Kidney tubule cell (primary cell): ENCODE measurements at places on chromosomes 5 and 9.

GRCh38 chr5:171418316-171418981 is 998 bp upstream of the FGF18 start:
- peak; percentile 83 for DNase-seq

GRCh38 chr5:15105799-15106393 is 234.3 kb upstream of the ANKH start:
- peak; percentile 56 for DNase-seq

DNA sequence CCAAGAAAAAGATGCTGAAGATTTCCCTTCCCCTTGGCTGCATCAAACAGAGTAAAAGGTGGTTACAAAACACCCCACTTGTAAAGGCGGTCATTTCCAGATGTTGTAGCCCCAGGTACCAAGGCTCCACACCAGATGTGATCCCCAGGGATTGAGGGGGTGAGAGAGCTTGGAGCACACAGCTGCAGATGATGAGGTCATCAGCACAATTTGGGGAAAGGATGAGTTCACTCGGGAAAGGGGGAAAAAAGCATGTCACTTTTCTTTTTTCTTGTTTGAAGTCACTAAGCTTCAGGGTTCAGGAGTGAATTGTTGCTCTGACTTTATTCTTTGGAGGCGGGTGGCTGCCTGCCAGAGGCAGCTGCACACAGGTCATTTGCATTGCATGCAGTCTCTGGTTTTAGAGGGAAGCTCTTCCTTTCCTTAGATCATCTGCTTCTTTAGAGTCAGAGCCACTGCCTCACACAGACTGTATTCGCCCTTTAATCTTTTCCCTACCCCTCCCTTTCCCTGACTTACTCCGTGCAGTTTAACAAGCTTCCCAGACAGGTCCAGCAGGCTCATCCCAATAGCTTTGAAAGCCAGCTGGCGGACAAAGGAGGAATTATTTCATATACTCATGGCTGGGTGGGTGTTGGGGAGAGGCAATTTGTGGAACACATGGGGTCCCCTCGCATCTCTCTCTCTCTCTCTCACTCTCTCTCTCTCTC is 409.3 kb upstream of the SLC24A2 start:
- no peak for DNase-seq

GRCh38 chr5:15256485-15256884 is 243.5 kb upstream of the FBXL7 start:
- DNase-seq = no peak

- DNase-seq = no peak
Observed at GRCh38 chr9:88646539-88647300, 111.7 kb downstream of the NXNL2 start.

DNA sequence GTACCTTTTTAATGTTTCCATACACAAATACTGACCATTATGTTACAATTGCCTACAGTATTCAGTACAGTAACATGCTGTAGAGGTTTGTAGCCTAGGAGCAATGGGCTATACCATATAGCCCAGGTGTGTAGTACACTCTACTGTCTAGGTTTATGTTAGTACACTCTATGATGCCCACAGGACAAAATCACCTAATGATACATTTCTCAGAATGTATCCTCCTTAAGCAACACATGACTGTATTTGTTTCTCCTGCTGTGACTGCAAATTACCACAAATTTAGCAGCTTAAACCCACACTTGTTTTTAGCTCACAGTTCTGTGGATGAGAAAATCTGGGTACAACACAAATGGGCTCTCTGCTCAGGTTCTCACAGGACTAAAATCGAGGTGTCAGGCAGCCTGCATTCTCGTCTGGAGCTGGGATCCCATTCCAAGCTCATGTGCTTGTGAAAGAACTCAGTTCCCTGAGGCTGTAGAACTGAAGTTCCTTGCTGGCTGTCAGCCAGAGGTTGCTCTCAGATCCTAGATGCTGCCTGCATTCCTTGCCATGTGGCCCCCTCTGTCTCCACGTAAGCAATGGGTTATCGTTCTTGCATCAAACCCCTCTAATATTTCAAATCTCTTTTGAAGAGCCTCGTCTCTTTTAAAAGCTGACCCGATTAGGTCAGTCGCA is 38.6 kb upstream of the PIK3R1 start:
- DNase-seq = no peak

GRCh38 chr5:7770436-7770835 is 80.5 kb downstream of the CFAP90 start:
- no peak for DNase-seq

DNA sequence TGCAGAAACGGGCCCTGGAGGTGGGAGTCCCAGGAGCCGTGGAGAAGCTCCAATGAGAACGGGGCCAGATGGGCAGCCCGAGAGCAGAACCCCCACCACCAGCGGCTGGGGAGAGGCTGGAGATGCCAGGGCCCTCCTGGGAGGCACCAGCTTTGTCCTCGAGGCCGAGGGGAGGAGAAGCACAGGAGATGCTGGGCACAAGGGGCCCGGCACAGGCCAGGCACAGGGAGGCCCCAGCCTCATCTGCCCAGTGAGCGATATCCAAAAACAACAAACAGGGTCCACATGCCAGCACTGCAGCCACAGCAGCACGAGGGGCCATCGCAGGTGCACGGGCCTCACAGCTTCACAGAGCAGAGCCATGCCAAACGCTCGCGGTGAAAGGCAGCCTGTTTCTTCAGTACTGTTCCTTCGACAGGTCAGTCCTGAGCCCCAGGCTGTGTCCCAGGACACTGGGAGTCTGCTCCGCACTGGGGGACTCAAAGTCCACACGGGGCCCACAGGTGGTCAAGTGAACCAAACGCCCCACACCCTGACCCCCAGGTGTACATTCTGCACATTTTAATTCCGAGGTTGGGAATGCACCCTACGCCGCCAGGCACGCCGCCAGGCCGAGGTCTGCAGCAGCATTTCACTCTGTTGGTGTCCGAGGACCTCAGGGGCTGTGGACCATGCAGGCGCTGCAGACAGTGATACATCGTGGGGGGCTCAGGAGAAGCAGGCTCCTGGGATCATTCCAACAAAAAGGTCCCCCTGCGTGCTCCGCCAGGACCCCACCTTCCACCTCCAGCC is 9.5 kb downstream of the LPCAT1 start:
- DNase-seq = no peak

DNA sequence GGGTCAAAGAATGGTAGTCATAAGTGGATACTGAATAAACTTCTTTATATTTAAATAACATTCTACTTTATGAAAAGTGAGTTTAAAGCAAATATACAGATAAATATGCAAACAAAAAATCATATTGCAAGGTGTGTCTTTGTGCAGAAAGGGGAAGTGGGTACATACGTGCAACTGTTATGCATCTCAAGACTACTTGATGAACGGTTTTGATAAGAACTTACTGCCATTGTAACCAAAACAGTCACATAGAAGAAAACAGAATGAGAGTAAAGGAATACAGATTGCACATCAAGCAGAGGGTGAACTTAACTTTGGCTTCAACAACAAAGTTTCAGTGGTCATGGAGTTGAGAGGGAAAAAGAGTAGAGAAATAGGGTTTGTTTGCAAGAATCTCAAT is 9.9 kb downstream of the CAMK4 start:
- no peak for DNase-seq

DNA sequence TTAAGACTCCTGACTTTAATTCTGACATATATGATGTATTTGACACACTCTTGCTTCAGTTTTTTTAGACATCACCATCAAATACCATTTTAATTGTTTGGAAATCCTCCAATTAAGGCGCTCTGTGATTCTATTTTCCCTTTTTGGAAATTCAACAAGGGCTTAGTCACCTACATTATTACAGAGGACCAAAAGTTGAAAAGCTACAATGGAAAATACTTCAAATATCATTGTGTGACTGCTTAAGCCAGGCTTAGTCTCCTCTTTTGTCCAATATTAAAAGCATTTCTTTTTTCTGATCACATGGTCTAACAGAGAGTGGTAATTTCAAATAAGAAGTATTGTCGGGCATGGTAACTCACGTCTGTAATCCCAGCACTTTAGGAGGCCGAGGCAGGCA is 160.3 kb downstream of the CEMIP2 start:
- DNase-seq = no peak

GRCh38 chr9:9951556-9952160 is 661.1 kb downstream of the PTPRD start:
- DNase-seq = no peak

DNA sequence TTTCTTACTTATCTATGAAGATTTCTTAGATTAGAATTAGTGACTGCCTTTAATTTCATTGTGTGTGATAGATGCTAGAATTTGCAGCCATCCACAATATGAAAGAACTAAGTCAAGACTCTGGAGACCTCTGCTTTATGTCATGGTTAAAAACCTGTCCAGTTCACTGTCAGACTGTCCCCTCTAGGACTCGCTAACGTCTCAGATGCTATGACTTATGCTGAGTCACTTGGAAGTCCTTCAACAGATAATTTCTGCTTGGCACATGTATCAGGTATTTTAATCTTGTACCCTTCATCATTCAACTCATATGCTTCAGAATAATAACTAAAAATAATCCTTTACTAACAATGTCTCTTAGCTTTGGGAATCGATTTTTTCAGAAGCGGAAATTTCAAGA is 230.5 kb upstream of the DMAC1 start:
- DNase-seq = peak; percentile 54

DNA sequence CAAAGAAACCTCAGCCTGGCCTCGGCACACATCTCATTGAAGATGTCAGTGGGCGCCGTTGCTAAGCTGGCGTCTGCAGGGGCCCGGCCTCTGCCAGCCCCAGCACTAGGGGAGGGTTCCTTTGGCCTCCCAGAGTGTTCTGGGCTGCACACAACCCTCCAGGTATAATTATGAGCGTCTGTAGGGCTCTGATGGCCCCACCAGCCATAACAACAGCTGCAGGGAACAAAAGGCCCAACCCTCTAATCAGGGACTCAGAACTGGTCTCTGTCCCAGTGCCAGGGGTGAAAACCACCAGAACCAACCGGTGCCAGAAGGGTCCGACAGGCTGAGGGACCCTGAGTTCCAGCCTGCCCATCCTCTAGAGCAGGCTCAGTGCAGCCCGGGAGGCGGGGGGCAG is 39.5 kb upstream of the SLC12A7 start:
- no peak for DNase-seq

GRCh38 chr9:134152488-134152887 is 11.9 kb downstream of the RNU6ATAC start:
- DNase-seq = no peak

- no peak for DNase-seq
Observed at GRCh38 chr9:115032296-115032695, 85.7 kb downstream of the TNC start.

DNA sequence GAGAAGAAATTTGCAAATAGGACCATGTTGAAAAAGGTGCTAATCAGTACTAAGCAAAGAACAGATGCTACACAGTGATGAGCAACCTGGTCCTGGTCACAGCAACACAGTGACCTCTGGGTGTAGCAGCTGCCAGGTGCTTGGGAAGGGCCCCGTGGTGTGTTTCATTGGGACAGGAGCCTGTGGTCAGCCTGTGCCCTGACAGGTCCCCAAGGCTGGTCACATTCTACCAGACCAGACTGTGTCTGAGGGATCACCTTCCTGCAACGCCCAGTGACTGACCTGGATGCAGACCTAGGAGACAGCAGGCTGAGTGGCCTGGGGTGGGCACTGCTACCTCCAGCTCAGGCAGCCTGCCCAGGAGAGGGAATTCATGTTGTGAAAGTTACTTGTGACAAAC is 54.8 kb upstream of the FAM120AOS start:
- DNase-seq = no peak

DNA sequence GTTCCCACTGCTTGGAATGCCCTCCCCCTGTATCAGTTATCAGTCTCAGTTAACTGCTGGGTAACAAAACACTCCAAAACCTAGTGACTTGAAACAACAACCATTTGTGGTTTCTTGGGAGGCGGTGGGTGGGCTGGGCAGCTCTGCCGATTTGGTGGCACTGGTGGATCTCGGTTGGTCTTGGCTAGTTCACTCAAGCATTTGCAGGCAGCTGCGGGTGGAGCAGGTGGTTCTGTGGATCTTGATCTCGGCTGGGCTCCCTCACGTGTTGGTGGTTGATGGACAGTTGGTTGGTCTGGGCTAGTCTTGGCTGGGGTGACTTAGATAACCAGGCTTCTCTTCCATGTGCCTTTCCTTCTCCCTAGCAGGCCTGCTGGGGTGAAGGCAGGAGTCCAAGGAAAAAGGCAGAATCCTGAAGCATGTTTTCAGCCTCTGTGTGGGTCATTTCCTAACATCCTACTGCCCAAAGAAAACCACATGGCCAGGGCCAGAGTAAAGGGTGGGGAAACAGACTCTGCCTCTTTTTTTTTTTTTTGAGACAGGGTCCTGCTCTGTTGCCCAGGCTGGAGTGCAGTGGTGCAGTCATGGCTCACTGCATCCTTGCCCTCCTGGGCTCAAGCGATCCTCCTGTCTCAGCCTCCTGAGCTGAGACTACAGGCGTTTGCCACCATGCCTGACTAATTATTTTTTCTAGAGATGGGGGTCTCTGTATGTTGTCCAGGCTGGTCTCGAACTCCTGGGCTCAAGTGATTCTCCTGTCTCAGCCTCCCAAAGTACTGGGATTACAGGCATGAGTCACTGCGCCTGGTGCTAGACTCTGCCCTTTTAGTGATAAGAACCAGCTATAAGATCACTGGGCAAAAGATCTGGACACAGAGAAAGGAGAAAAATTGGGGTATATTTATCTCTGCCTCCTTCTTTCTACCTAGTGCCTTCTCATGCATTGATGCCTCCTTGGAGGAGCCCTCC is 183.7 kb downstream of the RGS3 start:
- no peak for DNase-seq

GRCh38 chr9:89778100-89779090 is 173.6 kb downstream of the GADD45G start:
- DNase-seq = peak; percentile 22

DNA sequence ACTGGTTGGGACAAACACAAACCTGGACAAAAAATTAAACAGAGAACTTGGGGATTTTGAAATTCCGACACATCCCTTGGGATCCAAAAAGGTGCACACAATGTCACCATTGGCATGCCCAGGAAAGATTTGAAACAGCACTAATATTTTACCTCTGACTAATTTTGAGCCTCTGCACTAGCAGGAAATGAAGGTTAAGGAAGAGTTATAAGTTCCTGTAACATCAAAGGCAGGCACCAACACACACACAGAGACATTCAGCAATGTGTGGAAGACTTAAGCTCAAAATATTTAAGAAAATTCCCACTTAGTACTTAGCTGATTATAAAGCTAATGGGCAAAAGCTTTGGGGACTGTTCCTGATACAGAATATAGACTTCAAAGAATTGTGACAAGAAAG is 247.0 kb downstream of the CDH9 start:
- DNase-seq = peak; percentile 1

DNA sequence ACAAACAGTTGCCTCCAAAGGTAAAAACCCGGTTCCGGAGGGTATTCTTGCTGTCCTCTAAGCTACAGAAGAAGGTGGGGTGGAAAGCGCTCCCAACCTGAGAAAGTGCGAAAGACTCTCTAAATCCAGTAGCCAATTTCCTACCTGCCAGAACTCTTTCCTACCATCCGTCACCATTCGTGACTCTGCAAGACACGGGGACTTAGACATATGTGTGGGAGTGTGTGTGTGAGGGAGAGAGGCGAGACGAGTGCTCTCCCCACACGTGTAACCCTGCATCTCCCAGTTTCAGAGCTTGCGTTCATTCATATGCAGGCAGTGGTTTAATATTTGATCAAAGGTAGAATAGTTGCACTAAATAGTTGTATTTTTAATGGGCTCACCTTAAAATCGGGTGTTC is 473 bp upstream of the GABRA1 start:
- DNase-seq = no peak

GRCh38 chr9:16485160-16485559 is 385.3 kb downstream of the BNC2 start:
- no peak for DNase-seq
